ENCODE measurements at places on chromosomes 4 and X.

- no peak for DNase-seq
Observed at GRCh38 chr4:139892973-139893736, 227.5 kb downstream of the MGST2 start.

DNA sequence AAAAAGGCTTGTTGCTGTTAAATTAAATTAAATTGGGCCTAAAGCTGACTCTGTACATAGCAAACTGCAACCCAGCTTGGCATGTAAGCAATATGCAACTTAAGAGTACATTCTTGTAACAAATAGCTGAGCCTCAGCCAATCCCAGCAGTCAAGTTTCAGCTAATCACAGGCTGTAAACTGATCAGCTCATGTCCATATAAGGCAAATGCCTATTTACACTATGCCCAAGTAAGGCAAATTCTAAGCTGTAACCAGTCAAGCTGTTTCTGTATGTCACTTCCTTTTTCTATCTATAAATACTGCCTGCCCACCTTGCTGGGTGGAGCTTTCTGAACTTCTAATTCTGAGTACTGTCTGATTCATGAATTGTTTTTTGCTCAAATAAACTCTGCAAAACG is 429.1 kb upstream of the FTHL17 start:
- DNase-seq, result no peak

GRCh38 chrX:14026121-14026520 is 3.6 kb downstream of the GEMIN8 start:
- DNase-seq, result no peak

- DNase-seq, result no peak
Observed at GRCh38 chr4:183326853-183327252, 4.6 kb upstream of the CLDN24 start.

DNA sequence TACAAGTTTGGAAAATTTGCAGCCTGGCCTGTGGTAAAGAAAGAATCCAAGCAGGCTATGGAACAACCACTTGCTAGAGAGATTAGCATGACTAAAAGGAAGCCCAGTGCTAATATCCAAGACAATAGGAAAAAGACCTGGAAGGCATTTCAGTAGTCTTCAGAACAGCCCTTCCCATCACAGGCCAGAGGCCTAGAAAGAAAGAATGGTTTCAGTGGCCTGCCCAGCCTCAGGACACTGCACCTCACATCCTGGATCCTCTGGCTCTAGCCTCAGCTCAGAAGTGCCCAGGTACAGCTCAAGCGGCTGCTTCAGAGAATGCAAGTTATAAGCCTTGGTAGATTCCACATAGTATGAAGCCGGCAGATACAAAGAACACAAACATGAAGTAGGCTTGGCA is 449.8 kb upstream of the AR start:
- no peak for DNase-seq

DNA sequence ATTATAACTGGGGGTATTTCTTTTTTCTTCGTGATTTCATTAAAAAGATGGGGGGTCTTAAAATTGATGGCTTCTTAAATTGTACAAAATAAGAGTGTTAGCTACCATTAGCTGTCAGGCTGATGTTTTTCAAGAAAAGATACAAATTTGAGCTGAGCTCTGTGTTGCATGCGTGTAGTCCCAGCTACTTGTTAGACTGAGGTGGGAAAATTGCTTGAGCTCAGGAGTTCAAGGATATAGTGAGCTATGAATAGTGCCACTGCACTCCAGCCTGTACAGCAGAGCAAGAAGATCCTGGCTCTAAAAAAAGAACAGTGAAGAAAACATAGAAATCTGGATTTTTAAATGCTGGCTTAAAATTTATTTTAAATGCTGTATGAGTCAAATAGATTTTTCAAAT is 13.0 kb downstream of the USO1 start:
- no peak for DNase-seq

DNA sequence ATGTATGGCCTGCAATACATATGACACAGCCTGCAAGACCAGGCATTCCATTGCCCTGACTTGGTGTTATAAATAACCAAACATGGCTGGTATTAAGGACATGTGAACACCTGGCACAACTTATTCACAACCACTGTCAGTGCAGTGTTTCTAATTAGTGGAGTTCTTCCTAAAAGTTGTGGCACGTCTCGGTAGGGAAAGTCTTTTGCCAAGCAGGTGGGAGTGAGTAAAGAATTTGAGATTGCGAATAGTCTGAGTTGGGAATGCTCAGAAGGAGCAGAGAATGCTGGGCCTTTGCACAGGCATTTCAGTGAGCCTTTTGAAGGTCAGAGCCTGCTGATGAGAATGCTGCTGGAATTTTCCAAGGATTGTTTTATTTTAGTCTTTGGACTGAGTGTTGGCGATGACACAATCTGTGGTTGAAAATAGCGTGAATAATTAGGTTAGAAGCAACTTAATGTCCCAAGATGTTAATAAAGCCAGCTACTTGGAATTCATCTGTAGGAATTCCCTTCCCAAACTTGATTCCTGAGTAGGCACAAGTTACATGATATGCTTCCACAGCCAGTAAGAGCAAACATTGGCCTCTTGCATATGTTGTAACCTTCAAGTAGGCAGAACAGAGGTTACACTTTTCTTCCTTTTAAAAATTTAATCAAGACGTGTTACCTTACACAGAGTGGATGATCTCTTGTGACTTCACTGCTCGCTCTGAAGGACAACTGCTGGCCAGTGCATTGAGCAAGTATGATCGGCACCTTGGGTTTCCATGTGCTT is 83.6 kb upstream of the PGRMC2 start:
- DNase-seq, result no peak

GRCh38 chr4:120025516-120025915 is 41.1 kb downstream of the MAD2L1 start:
- no peak for DNase-seq

GRCh38 chr4:14681330-14681729 is 321.0 kb upstream of the CPEB2 start:
- no peak for DNase-seq

DNA sequence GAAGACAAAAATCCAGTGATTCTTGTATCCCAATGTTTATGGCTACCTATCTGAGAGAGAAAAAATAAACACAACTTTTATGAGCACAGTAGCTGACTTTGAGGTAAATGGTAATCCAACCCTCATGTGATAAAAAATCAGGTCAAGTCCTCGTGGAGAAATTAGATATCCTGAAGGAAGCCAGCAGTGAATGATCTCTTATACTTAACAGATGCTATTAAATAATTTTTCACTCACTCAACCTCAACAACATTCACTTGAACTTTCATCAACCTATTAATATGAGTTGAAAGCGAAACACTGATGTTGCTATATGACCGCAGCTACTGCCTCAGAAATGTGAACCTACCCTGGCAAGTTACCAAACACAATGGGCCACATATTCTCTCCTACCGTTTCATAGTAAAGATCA is 105.4 kb downstream of the GPC3 start:
- DNase-seq, result no peak

- DNase-seq, result no peak
Observed at GRCh38 chrX:43328358-43328946, 327.6 kb upstream of the MAOA start.

- DNase-seq, result no peak
Observed at GRCh38 chr4:91989914-91990313, 313.9 kb upstream of the GRID2 start.

DNA sequence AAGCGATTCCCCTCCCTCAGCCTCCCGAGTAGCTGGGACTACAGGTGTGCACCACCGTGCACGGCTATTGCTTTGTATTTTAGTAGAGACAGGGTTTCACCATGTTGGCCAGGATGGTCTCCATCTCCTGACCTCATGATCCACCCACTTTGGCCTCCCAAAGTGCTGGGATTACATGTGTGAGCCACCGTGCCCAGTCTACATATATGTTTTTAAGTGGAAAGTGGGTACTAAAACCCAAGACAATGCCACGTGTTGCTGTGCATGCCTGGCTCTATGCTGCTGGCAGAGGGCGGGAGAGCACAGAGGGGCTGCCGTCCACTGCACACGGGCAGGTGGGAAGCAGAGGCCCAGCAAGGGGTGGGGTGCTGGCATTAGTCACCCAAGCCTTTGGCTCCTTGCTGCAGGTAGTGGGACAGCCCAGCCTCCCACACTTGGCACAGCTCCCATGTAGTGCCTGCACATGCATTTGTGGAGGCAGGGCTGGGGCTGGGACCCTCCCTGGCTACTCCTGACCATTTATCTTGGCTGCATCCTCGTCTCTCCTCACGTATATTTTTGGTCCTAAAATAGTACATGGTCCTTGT is 3.5 kb downstream of the EMD start:
- no peak for DNase-seq

DNA sequence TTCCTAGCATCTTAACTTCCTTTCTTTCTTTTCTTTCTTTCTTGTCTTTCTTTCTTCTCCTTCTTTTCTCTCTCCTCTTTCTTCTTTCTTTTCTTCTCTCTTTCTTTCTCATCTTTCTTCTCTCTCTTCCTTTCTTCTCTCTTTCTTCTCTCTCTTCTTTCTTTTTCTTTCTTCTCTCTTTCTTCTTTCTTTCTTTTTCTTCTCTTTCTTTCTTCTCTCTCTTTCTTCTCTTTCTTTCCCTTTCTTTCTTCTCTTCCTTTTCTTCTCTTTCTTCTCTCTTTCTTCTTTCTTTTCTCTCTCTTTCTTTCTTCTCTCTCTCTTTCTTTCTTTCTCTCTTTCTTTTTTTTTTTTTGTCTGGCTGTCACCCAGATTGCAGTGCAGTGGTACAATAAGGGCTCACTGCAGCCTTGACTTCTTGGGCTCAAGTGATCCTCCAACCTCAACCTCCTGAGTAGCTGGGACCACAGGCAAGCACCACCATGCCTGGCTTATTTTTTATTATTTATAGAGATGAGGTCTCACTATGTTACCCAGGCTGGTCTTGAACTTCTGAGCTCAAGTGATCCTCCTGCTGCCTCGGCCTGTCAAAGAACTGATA is 17.5 kb downstream of the NMU start:
- DNase-seq, result no peak

DNA sequence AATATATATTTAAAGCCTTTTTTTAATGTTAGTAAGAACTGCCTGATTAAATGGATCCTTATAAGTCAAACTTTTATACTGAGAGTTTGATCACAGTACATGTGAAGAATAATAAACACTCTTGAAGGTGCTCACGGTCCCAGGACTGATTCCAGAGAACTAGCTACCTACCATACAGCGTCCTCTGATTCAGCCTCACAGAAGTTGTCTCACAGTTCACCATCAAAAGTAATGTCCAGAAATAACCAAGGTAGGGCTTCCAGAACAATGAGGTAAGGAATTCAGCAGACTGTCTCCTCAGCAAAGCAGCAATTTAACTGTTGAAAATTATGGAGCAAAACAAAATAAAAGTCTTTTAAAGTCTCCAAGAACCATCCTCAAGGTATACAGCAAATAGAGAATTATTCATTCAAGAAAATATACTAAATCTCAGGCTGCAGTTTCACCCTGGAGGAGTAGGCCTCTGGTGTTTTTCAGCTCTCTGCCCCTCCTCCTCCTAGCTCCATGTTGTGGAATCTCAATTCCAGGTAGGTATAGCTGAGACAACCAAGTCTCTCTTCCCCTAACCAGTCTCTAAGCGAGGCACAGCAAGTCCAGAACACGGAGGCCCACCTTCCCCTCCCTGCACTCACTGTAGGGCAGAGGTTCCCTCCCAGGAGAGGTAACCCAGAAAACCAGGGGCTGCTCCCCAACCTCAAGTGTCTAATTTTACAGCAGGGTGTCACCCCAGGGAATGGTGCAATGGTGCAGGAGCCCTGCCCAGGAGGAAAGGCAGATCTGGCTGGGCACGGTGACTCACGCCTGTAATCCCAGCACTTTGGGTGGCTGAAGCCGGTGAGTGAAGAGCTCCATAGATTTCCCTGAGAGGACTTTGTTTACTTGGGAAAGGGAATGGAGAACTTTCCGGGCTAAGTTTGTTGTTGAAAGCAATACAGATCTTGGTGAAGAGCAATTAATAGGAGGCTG is 28.6 kb downstream of the FAM241A start:
- no peak for DNase-seq

- DNase-seq, result no peak
Observed at GRCh38 chr4:152983221-152983620, 47.1 kb downstream of the FHDC1 start.
